Natural killer cell (primary cell): ENCODE measurements at places on chromosomes 16 and 17. TPM values are rescaled to one million over a fixed set of nuclear protein-coding genes. Genes with fewer than 3 reads are reported as not detected.

DNA sequence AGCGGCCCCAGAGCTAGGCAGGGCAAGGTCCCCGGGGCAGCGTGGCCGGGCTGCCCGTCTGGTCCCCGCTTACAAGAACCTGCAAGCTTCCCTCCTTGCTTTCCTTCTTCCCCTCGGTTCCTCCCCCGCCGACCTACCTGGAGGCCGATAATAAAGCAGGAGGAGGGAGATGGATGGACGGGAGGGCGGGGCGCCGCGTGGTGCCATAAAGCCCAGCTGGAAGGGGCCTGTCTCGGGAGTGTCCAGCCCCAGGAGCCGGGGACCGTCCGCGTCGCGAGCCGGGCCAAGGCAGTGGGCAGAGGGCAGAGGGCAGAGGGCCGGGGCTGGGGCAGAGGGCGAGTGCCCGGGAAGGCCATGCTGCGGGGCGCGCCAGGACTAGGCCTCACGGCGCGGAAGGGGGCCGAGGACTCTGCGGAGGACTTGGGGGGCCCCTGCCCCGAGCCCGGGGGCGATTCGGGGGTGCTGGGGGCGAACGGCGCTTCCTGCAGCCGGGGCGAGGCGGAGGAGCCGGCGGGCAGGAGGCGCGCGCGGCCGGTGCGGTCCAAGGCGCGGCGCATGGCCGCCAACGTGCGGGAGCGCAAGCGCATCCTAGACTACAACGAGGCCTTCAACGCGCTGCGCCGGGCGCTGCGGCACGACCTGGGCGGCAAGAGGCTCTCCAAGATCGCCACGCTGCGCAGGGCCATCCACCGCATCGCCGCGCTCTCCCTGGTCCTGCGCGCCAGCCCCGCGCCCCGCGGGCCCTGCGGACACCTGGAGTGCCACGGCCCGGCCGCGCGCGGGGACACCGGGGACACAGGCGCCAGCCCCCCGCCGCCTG is at the start of gene BHLHA9:
TSS of gene BHLHA9 (plus strand) at position 235 of the 820 bp plus-strand sequence. CDS start at position 355, 120 bp downstream.
- H3K27ac ChIP-seq: no peak within 1 kb of the TSS
- peaks cover 15% of the 10 kb centered on the region for H3K4me1 ChIP-seq
- no peak within 1 kb of the TSS for H3K4me3 ChIP-seq
- no peaks in the 10 kb centered on the region for H3K36me3 ChIP-seq
- H3K27me3 ChIP-seq: peaks cover 16% of the 10 kb centered on the region

GRCh38 chr16:3089717-3090592 is 9.1 kb downstream of the ZSCAN10 start:
- H3K27me3 ChIP-seq: no peaks in the 10 kb centered on the region
- H3K4me1 ChIP-seq: peaks cover 45% of the 10 kb centered on the region

GRCh38 chr17:7167832-7168231 is 11.3 kb downstream of the ASGR1 start:
- no peaks in the 10 kb centered on the region for H3K36me3 ChIP-seq
- no peak for DNase-seq
- H3K27me3 ChIP-seq: no peaks in the 10 kb centered on the region
- no peak overlapping the region for H3K27ac ChIP-seq

- DNase-seq: no peak
- peak overlapping the region; percentile 76 for H3K27ac ChIP-seq
- no peaks in the 10 kb centered on the region for H3K27me3 ChIP-seq
- peaks cover 7% of the 10 kb centered on the region for H3K36me3 ChIP-seq
Measured at GRCh38 chr17:54968988-54969332, 395 bp downstream of the STXBP4 start.

DNA sequence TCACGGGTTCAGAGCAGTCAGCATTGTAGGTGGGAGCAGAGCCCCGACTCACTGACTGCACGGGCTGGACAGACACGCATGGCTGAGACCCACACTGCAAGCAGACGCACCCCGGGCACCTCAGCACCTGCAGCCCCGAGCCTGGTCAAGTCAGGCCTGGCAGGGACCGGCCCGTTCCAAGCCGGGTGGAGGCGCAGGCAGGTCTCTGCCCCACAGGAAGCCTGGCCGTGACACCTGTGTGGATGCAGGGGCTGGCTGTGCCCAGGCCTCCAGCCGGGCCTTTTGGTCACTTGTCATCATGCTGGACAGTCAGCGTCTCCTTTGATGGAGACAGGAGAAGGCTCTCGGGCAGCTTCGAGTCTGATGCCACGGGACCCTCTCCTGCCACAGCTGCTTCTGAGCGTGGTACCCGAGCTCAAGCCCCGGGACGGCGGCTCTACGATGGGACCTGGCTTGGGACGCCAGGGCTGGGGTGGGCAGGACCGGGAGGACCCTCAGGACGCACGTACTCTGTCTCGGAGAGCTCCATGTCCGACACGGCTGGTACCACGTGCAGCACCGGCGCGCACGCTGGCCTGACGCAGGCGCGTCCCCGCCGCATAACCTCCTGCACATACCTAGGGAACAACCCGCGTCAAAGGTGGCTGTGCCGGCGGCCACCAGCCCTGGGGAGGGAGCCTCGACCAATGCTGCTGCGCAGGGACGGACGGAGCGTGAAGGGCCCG is 7.9 kb downstream of the PDIA2 start:
- H3K4me1 ChIP-seq: peaks cover 3% of the 10 kb centered on the region
- no peak for DNase-seq
- peaks cover 75% of the 10 kb centered on the region for H3K36me3 ChIP-seq
- no peaks in the 10 kb centered on the region for H3K27me3 ChIP-seq
- H3K4me3 ChIP-seq: no peak overlapping the region
- no peak overlapping the region for H3K27ac ChIP-seq

- DNase-seq: no peak
- peaks cover 24% of the 10 kb centered on the region for H3K4me1 ChIP-seq
- H3K27me3 ChIP-seq: no peaks in the 10 kb centered on the region
Measured at GRCh38 chr16:81711657-81712319, 67.3 kb upstream of the PLCG2 start.

DNA sequence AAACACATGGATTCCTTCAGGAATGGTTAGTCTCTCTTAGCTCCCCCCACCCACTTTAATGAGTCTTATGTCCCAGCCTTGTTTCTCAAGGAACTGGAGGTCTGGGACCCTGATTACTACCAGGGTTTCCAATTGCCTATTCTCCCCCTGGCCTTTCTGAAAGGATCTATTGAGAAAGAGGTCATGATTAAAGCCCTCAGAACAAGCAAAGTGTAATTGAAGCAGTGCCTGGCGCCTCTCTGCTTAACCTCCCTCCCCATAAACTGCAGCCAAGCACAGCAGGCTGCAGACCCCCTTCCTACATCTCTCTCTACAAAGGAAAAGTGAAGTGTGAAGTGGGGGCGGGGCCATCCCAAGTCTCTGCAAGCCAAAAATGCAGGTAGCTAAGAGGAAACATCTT is 159.7 kb upstream of the CDH11 start:
- no peak overlapping the region for H3K4me3 ChIP-seq
- H3K4me1 ChIP-seq: no peaks in the 10 kb centered on the region
- no peak overlapping the region for H3K27ac ChIP-seq

DNA sequence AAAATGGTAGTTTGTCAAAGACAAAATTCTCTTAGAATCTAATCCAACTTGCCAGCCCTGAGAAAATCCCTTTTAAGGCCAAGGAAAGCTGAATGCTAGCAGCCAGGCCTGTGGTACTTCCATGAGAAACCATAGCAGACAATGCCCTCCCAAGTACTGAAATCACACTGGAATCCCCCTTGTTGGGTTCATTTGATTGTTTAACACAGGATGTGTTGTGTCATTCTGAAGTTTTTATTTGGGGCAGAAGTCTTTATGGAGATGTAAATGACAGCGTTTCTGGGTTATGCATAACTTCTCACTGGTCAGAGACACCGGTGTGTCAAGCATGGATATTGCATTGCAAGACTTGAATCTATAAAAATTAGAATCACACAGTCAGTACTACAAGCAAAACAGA is 6.0 kb upstream of the ARL2BP start:
- peaks cover 3% of the 10 kb centered on the region for H3K4me1 ChIP-seq

GRCh38 chr16:58286769-58287433 is 7.9 kb downstream of the PRSS54 start:
- H3K4me3 ChIP-seq: no peak overlapping the region
- H3K27ac ChIP-seq: no peak overlapping the region
- H3K4me1 ChIP-seq: no peaks in the 10 kb centered on the region
- no peak for DNase-seq
- H3K27me3 ChIP-seq: no peaks in the 10 kb centered on the region

DNA sequence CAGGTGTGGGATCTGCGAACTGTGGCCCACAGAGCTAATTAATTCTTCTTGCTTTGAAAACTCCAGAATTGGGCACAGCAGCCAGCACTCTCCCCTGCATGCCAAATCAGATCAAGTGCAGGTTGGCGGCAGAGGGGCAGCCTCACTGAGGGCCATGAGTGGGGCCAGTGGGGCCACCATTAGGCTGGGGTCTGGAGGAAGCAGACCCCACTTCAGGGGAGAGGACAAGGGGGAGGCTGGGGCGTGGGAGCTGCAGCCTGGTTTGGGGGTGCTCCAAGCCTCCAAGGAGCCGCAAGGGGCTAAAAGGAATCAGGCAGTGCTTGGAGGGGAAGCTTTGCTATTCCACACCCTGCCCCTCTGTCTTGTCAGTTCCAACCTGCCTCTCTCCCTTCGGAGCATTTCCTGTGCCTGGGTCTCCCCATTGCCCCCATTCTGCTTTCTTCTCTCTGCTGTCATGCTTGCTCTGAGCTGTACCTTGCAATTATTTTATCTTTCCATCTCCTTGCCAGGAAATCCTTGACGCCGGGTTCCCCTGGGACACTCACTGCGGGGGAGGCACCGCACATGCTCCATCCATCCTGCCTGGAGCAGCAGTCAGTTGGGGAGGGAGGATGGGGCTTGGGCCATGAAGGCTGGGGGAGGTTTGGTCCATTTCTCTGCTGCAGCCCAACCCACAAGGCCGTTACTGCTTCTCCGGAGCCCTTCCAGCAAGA is 3.3 kb upstream of the ABCC3 start:
- H3K4me3 ChIP-seq: no peak overlapping the region
- peaks cover 8% of the 10 kb centered on the region for H3K4me1 ChIP-seq
- H3K27ac ChIP-seq: no peak overlapping the region

DNA sequence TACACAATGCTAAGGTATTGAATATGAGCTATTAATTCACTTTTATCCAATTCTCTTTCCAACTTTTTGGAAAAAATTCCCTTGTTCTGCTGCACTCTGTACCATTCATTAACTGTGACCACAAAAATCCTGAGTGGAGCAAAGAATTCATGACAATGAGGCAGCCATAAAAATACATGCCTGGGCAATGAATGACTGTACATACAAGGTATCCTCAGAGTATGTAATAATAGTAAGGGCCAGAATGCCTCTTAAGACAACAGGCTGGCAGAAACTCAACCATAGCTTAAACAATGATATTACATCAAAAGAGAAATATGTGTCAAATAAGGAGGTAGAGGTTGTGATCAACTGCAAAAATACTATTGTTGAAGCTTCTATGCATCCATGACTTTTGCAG is 74.7 kb upstream of the CA10 start:
- no peak overlapping the region for H3K27ac ChIP-seq
- no peaks in the 10 kb centered on the region for H3K27me3 ChIP-seq
- no peaks in the 10 kb centered on the region for H3K36me3 ChIP-seq
- H3K4me3 ChIP-seq: no peak overlapping the region

DNA sequence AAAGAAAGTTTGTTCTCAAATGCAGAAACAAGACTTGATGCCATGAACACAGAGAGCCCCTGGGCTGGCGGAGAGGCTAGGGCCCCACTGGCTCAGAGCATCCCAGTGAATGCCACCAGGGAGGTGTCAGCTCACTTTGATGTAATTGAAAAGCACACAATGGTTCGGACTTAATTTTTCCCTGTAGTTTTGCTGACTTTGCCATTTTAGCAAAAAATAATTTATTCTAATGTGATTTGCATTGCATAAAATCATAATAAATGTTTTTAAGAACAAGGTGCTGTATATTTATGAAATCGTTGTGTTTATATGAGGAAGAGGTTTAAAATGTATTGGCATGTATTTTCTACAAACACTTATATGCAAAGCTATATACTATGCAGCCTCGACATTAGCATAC is 140.5 kb downstream of the HS3ST4 start:
- no peak overlapping the region for H3K4me3 ChIP-seq
- H3K27me3 ChIP-seq: no peaks in the 10 kb centered on the region
- no peak for DNase-seq
- no peaks in the 10 kb centered on the region for H3K4me1 ChIP-seq

DNA sequence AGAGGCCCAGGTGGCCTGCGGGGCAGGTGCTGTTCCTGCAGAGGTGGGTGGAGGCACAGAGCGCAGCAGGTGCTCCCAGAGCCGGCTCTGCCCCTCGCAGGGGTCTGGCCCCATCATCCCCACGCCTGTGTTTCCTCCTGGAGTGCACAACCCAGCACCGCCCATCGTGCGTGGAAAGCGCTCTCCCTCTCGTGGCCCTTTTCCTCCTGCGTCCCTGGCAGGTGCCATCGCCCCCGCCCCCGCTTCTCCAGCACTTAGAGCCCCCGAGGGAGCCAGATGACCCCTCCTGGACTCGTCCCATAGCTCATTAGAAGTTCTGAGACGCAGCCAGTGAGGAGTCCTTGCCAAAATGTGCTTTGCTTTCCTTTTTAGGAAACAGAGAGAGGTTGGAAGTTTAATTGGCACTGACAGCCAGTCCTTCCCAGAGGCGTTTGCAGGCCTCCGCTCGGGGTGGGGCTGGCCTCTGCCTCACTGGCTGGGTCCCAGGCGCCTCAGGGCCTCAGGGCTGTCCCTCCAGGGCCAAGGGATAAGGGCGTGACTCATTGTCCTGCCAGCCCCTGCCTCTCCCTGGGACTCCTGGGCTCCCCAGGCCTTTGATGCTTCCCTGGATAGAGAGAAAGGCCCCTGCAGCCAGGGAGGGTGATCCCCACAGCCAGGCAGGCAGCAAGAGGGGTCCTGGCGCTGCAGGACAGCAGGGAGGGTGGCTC is 32.2 kb upstream of the CHMP6 start:
- DNase-seq: no peak
- H3K27ac ChIP-seq: no peak overlapping the region
- H3K4me3 ChIP-seq: no peak overlapping the region
- no peaks in the 10 kb centered on the region for H3K4me1 ChIP-seq

DNA sequence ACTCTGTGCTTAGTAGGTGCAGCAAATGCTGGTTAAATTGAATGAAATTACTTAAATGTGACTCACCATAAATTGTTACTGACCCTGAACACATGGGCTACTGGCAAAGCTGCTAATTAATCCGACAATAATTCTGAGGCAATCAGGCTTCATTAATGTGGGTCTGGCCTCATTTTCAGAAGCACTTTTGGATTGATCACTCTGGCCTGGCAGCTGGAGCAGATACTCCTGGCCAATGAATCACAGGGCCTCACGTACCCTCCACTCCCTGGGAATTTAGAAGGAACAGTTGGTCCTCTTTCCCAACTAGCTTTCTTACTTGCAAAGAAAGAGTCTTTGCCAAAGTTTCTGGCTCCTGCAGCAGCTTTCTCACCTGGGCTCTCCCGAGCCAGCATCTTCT is 162.0 kb upstream of the ZKSCAN2 start:
- no peak overlapping the region for H3K27ac ChIP-seq
- H3K4me1 ChIP-seq: no peaks in the 10 kb centered on the region
- no peaks in the 10 kb centered on the region for H3K36me3 ChIP-seq
- no peak for DNase-seq
- no peaks in the 10 kb centered on the region for H3K27me3 ChIP-seq
- no peak overlapping the region for H3K4me3 ChIP-seq

- H3K27me3 ChIP-seq: no peaks in the 10 kb centered on the region
- H3K27ac ChIP-seq: no peak overlapping the region
- H3K36me3 ChIP-seq: no peaks in the 10 kb centered on the region
- H3K4me3 ChIP-seq: no peak overlapping the region
- no peak for DNase-seq
- no peaks in the 10 kb centered on the region for H3K4me1 ChIP-seq
Measured at GRCh38 chr17:58184986-58185761, 7.4 kb upstream of the EPX start.

SLC16A13 gene
- 6.0 TPM for total RNA-seq

RAB37 gene
- total RNA-seq: 169 TPM

SRCIN1 gene
- 0.50 TPM for total RNA-seq

CNTNAP1 gene
- 0.33 TPM for total RNA-seq

TMEM204 gene
- total RNA-seq: 3.3 TPM

KLHL11 gene
- 28.2 TPM for total RNA-seq
